ENCODE measurements at places on chromosomes 7 and 10.

DNA sequence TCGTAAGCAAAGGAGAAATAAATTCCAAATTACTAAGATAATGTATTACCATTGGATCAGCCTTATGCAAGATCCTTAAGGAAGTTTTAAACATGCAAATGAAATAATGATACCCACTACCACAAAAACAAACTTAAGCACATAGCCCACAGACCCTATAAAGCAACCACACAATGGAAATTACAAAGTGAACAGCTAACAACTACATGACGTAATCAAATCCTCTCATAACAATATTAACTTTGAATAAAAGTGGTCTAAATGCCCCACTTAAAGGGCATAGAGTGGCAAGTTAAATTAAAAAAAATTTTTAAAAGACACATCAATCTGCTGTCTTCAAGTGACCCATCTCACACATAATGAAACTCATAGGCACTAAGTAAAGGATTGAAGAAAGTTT, 397.3 kb upstream of the SEMA3A start:
- no peak for DNase-seq

DNA sequence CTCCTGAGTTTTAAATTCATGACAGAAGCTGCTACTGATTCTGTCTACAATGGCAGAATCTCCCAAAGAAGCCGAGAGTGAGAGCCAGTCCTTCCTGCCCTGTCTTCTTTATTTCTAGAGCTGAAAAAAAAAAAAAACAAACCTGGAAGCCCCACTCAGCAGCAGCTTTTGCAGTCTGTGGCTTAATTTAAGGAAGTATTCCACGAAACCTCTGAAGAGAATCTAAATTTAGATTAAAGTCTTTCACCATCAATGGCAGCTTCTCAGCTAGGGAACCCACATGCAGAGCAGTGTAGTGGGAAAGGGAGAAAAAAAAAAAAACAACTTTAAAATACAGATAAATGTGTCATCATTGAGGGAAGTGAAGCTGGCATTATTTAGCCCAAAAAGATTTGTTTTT, 23.4 kb downstream of the SMURF1 start:
- DNase-seq, result no peak

DNA sequence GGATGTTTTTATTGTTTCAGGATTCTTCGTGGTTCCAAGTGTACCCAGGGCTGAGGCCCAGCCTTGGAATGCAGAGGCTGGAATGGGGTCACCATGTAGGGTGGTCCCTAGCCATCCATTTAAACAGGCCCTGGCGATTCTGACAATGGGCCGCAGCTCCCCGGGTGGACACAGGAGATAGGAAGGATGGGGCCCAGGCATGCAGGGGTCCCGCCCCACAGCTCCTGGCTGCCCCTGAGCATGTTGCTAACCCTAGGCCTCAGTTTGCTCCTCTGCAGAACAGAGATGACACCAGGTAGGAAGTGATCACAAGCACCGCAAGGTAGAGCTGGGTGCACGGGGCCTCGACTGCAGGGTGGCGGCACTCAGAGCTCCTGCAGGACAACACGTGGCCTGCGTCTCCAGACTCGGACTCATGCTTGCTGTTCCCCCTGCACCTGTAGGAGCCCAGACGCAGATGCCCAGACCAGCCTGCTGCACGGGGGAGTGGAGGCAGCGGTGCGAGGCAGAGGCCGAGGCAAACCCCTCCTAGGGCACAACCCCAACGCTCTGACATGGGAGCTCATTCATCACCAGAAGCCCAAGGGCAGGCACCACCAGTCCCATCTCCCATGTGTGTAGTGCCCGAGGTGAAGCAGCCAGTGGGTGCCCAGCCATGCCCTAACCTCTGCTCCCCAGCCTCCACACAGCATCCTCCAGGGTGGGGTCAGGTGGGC, 25.5 kb downstream of the VIPR2 start:
- no peak for DNase-seq

DNA sequence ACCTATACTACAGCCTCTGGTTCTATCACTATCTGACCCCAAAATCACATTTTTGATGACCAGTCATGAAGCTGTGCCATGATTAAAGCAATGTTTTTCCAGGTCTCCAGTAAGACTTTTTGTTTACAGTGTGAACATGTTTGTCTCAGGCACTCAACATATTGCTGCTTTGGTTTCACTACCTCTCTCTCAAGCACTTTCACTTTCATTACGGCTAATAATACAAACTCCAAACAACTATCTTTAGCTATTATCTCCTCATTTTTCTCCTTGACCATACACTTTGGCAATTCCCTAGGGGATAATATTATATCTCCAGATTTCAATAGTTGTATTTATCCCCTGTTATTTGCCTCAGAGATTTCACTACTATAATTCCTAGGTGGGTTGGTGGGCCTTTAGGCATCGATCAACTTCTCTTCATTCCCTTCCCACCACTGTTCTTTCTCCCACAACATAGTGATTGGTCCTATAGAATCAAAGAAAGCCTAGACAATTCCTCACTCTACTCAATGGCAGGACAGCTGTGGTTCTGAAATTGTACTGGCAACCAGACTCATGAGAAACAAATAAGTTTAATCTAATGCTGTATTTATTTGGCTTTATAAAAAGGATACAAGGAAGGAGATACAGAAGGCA, 261.4 kb upstream of the ZWINT start:
- DNase-seq, result no peak

DNA sequence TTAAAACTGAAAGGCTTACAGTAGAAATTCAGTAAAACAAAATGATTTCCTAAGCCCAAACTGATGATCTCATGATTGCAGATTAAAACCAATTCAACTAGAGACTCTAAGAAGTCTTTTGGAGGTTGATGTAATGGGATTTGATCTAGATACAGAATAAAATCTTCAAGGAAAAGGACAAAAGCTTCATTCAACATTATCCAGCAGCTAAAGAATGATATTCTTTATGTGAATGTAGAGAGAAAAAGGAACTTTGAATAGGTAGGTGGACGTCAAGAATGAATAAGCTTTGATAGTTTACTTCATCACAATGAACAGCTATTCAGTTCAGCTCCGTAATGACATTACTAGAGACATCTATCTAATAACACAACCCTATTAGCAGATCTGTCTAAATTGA, 744.4 kb downstream of the PHTF2 start:
- DNase-seq, result no peak

- no peak for DNase-seq
Measured at GRCh38 chr7:31688996-31689395, 2.0 kb downstream of the PPP1R17 start.

Measured in NCI-H1436 (cell line).